ENCODE measurements at places on chromosomes 4 and X.

GRCh38 chr4:181968371-181968770 is 274.8 kb upstream of the TENM3 start:
- peak; percentile 95 for DNase-seq

- DNase-seq, result no peak
Measured at GRCh38 chr4:35342833-35343232, 901.5 kb downstream of the ARAP2 start.

- DNase-seq, result peak; percentile 73
Measured at GRCh38 chr4:147361726-147362125, 119.2 kb upstream of the EDNRA start.

DNA sequence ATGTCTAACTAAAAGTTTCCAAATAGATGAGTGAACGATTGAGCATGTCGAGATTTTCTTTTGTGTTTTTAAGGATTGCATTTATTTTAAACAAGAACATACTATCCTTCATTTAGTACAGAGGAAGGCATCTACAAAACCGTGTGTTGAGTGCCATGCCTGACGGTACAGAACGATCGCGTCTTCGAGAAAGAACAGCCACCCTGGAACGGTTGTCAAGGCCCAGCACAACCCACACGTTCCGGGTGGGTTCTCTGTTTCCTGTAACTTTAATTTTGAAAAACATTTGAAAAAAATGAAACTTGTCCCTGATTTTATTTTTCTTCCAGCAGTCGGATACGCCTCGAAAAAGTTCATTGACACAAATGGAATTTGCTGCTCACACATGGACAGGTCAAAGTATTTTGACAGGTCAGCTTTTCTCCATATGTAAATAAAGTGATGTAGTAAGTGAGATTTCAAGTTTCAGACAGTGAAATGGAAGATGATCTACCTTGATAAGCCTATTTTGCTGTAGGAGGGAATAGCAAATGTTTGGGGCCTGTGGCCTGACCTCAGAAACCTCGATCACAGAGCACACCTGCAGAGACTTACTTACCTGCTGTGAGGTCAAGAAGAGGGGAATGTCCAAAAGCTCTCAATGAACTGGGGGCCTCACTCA is 24.4 kb upstream of the CYP4V2 start:
- no peak for DNase-seq

- no peak for DNase-seq
Measured at GRCh38 chr4:163598489-163598888, 104.0 kb downstream of the TMA16 start.

DNA sequence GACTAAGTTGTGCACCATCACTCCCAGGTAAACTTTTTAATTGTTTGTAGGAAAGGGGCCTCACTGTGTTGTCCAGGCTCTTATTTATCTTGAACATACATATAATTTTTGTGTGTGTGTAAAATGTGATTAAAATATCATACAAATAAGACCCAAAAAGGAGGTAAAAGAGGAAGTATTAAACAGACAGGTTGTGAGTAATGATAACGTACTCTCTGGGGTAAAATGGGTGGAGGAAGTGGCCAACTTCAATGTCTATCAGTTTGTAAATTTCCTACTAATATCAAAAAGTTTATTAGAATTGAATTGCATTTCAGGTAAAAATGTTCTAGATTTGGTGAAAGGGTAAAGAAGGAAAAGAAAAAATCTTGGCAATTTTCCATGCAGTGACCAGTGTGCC is 48.8 kb downstream of the SULT1E1 start:
- no peak for DNase-seq

GRCh38 chr4:5421416-5421815 is 286.9 kb downstream of the EVC2 start:
- no peak for DNase-seq

- DNase-seq, result peak; percentile 14
Measured at GRCh38 chr4:140637836-140638235, 69.1 kb upstream of the UCP1 start.

DNA sequence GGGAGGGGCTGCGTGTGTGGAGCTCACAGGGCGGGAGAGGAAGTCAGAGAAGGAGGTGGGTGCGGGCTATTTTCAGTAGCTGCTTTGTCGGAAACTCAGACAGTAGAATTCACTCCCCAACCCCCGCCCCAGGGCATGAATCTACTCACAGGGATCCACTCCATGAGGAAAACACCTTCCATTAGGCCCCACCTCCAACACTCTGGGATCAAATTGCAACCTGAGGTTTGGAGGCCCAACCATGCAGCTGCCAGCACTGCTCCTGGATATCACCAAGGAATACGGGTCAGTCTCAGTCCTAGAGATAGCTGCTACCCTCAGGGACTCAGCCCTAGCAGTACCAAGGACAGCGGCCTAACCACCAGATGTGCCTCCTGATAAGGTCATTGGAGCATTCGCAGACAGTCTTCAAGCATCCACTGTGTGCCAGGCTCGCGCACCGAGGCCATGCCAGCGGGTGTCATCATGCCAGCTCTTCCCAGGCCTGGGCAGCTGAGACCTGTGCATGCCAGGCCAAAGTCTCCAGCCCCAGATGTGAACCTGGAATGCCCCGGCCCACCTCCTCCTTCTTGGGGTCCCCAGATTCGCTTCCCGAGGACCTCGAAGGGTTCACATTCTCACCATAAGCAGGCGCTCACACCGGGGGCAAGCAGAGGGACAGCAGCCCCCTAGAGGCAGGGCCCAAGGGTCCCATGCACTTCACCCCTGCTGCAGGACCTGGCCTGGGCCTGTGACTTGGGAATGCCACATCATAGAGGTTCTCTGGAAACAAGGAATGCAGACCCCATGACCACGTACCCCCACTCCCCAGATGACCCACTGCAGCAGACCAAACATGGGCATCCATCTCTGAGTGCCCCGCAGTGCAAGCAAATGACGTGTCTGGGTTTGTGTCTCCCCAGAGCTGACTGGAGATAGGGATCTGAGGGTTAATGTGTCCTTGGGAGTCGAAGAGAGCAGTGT is 102.3 kb downstream of the ADRA2C start:
- DNase-seq, result no peak

DNA sequence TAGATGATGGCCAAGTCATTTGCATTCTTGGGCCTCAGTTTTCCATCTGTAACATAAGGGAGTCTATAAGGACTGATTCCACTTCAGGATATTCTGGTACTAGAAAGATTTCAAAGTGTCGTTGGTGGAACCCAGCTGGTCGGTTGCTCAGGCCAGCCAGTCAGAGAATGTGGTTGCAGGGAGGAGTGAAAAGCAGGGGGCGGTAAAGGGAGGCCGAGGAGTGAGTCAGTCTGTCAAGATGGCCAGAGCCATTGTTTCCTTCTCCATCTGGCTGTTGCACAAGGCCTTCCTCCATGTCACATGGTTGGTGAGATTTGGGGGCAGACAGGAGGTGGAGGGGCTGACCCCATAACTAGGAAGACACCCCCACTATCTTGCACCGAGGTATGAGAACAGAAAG is 38.2 kb downstream of the STARD8 start:
- DNase-seq, result no peak

- DNase-seq, result no peak
Measured at GRCh38 chrX:3712870-3713224, 602 bp downstream of the PRKX start.

- no peak for DNase-seq
Measured at GRCh38 chrX:57103489-57103888, 17.9 kb downstream of the SPIN2B start.

DNA sequence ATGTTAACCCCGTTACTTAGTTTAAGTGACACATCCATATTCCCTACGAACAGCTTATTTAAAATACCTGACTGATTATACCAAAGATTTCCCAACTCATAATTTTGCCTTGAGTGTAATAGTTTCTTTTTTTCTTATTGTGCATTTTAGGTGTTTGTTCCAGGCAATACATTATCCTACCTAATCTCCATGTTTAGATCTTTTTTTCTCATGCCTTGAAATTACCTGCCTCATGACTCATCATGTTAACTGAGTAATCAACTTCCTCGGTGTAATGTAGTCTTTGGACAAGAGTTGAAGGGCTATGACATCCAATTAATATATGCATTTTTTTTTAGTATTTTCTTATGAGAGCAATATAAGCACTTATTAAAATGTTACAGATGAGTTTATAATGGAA is 228.7 kb upstream of the ANKRD50 start:
- DNase-seq, result no peak

GRCh38 chrX:27254656-27255055 is 208.5 kb downstream of the PPP4R3C start:
- DNase-seq, result no peak

- peak; percentile 48 for DNase-seq
Measured at GRCh38 chr4:168585168-168586091, 88.6 kb downstream of the PALLD start.

- DNase-seq, result no peak
Measured at GRCh38 chr4:87950493-87950892, 25.0 kb upstream of the SPP1 start.

- no peak for DNase-seq
Measured at GRCh38 chr4:101621120-101621519, 169.4 kb upstream of the BANK1 start.

DNA sequence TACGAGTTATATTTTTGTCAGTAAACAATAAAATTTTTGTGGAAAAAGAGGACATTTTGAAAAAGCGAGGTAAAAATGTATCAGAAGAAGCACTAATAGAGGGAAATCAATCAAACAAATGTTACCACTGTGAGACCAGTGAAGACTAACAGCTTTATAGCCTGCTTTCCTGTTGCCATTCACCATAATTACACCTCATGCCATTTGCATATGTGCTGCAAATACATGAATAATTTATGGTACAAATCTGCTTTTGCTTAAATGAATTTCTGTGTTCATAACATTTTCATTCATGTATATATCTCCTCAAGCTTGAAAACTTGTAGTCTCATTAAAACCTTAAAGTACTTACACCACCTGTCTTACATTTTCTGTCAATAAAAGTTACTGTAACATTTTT is 830.8 kb downstream of the ADGRL3 start:
- no peak for DNase-seq

GRCh38 chr4:13378973-13379759 is 105.0 kb downstream of the RAB28 start:
- DNase-seq, result no peak

GRCh38 chr4:91035276-91035675 is 908.1 kb downstream of the CCSER1 start:
- no peak for DNase-seq

All from foreskin melanocyte (primary cell).